ENCODE measurements at places on chromosomes 5 and 9. TPM values are rescaled to one million over a fixed set of nuclear protein-coding genes. Genes with fewer than 3 reads are reported as not detected.

DNA sequence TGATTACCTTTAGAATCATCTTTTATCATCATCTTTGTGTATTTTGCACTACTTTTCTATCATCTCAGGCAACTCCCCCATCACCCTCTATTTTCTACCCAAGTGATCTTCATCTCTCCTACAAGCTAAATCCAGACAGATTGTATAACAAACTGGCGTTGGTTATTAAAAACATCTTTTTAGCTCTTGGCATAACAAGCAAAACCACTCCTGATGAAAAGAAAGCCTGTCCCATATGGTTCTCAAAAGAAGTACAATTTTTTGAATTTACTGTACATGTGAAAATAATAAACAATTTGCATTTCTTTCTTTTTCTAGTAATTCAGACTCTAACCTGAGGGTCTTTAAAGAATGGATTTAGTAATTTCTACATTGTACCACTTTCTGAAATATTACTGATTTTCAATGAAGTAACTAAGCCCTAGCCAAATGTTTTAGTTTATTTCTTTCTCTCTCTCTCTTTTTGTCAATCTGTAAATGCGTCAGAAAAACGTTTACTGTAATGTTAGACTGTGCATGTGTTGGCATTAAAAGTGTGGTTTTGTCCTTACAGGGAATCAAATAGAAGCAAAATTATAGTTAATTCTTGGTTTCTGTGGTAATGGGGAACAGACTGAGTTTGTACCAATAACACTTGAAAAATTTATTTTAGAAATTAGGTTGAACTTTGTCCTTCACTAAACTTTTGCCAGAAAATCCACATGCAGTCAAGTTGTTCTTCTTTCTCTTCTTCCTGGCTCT lies 52.5 kb upstream of the RPS23 start:
- no peaks in the 10 kb centered on the region for H3K36me3 ChIP-seq
- no peak for DNase-seq
- H3K4me3 ChIP-seq, result no peak overlapping the region
- H3K27ac ChIP-seq, result no peak overlapping the region
- H3K27me3 ChIP-seq, result no peaks in the 10 kb centered on the region

- H3K27ac ChIP-seq, result no peak overlapping the region
- DNase-seq, result no peak
- H3K4me3 ChIP-seq, result no peak overlapping the region
- H3K4me1 ChIP-seq, result no peaks in the 10 kb centered on the region
- H3K27me3 ChIP-seq, result no peaks in the 10 kb centered on the region
- no peaks in the 10 kb centered on the region for H3K36me3 ChIP-seq
Measured at GRCh38 chr9:76927540-76928240, 21.8 kb upstream of the PRUNE2 start.

DNA sequence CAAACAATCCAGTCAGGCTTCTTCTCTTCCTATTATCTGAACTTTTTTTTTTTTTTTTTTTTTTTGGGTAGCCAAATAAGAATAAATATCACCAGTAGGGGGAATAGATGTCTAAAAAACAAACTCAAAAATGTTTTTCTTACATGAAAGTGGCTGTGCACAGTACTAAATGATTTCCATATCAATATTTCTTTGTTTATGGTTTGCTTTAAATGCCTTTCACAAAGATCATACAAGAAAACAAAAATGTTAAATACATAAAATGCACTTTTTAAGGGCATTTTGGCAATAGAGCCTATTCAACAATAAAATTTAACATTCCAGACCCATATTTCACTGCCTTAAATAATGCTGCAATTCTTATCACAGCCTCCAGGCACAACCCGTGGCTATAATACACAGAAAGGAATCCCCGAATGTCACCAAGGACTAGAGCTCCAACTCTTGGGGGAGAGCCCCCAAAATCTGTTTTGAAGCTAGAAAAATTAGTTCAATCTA lies 91.1 kb upstream of the TBCA start:
- DNase-seq, result no peak
- no peak overlapping the region for H3K27ac ChIP-seq
- H3K4me3 ChIP-seq, result no peak overlapping the region
- H3K36me3 ChIP-seq, result no peaks in the 10 kb centered on the region
- H3K4me1 ChIP-seq, result no peaks in the 10 kb centered on the region

DNA sequence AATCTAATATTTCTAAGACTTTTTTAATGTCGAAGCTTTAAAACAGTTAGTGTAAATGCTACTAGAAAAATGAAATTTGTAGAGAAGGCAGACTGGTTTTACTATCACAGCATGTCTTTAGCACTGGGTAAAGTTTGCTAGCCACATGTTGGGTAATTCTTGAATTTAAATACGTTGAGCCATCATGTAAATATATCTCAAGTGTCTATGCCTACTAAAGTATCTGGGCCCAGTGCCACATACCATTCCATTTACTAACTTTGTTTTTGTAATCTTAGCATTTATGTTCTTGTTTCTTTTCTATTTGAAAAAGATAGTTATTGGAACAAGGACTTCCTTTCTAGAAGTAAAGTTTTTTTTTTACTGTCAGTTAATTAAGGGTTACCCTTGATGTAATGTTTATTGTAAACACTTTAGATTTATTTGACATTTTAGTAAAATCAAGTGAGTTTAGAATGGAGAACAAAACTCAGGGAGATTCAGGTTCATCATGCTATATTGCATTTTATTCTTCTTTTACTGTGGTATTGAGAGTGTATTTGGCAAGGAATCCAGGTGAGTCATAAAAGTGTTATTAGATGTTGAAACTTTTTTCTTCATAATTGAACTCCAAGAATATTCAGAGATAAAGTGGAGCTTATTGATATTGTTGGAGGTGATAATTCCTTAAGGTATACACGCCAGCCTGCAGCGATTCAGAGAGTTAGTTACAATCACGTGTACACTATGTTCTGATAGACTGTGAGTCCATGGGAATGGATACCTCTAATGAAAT lies 182.4 kb downstream of the CCDC171 start:
- DNase-seq, result no peak
- no peaks in the 10 kb centered on the region for H3K27me3 ChIP-seq
- no peak overlapping the region for H3K27ac ChIP-seq

- DNase-seq, result no peak
- H3K27me3 ChIP-seq, result peaks cover 100% of the 10 kb centered on the region
- H3K36me3 ChIP-seq, result no peaks in the 10 kb centered on the region
Measured at GRCh38 chr9:124006448-124007361, 4.9 kb upstream of the LHX2 start.

- no peaks in the 10 kb centered on the region for H3K36me3 ChIP-seq
- H3K4me3 ChIP-seq, result no peak overlapping the region
- peaks cover 7% of the 10 kb centered on the region for H3K4me1 ChIP-seq
- no peak for DNase-seq
- no peak overlapping the region for H3K27ac ChIP-seq
Measured at GRCh38 chr5:149110406-149110805, 30.9 kb upstream of the ABLIM3 start.

DNA sequence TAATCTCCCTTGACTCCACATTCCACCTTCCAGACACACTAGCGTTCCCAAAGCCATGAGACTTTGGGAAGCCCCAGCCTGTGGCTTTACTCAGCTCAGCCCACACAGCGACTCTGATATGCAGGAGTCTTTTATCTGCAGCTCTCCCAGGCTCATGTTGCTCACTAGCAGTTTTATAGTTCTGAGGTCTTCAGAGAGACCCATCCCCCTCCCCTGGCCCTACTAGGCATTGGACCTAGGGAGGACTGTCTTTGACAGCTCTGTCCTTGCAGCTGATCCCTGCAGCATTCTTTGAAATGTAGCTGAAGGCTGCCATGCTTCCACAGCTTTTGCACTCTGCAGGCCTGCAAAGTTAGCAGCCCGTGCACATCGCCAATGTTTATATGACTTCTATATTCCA lies 19.9 kb upstream of the CYLC2 start:
- H3K36me3 ChIP-seq, result no peaks in the 10 kb centered on the region
- H3K4me3 ChIP-seq, result no peak overlapping the region
- H3K27ac ChIP-seq, result no peak overlapping the region
- no peak for DNase-seq
- H3K4me1 ChIP-seq, result no peaks in the 10 kb centered on the region

DNA sequence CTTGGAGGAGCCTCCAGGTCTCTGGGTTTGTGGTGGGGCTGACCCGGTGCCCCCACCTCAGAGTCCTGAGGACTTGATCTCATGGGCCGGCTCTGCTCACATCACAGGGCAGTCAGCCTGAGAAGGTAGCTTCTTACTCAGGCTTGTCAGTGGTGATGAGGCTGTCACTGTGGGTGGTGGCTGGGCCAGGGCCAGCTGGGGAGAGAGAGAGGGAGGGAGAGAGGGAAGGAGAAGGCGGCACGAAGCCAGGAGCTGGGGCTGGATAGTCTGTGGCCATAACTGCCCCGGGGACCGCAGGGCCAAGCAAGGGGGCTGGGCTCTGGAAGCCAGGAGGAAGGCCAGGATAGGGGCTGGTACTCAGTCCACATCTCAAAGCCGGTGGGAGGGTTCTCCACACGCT lies 6.5 kb downstream of the NTNG2 start:
- H3K27me3 ChIP-seq, result peaks cover 48% of the 10 kb centered on the region
- H3K4me3 ChIP-seq, result no peak overlapping the region
- H3K27ac ChIP-seq, result no peak overlapping the region
- no peak for DNase-seq

DNA sequence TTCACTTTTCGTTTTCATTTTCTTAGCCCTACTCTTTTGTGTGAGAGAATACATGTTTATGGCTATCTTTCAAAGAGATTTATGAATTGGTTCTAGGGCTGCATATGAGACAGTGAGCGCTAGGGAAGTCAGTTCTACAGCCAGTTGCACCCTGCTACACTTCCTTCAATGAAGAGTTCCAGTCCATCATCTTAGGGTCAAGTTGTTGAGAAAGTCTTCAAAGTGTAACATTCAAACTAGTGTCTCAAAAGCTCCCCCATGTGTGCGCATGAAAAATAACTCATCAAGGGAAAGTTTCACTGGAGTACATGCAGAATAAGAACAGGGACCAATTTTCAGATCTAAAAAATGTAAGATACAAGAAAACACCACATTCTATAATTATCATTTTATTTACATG lies 317.2 kb downstream of the DEPDC1B start:
- no peak for DNase-seq
- H3K27ac ChIP-seq, result no peak overlapping the region
- no peaks in the 10 kb centered on the region for H3K36me3 ChIP-seq
- no peak overlapping the region for H3K4me3 ChIP-seq
- H3K4me1 ChIP-seq, result no peaks in the 10 kb centered on the region

- H3K36me3 ChIP-seq, result no peaks in the 10 kb centered on the region
- H3K27ac ChIP-seq, result no peak overlapping the region
- no peak overlapping the region for H3K4me3 ChIP-seq
- peaks cover 28% of the 10 kb centered on the region for H3K4me1 ChIP-seq
Measured at GRCh38 chr9:112382501-112383364, 2.8 kb downstream of the HSDL2 start.

DNA sequence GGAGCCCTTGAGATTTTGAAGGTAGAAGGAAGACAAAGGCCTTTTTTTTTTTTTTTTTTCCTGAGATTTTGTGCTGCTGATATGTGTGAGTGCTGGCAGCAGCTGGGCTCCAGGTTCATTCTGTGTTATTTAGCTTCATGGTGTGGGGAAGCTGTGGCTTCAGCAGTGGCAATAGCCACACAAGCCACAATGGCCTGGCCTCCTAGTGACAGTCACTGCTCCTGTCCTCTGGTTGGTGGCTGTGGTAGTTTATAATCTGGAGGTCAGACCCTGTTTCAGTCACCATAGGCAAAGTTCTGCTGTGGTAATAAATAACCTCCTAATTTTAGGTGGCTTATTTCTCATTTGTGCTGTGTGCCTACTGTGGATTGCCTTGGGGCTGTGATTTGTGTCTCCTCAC lies 28.2 kb upstream of the GPR151 start:
- no peak overlapping the region for H3K4me3 ChIP-seq
- no peaks in the 10 kb centered on the region for H3K27me3 ChIP-seq
- no peak for DNase-seq

GRCh38 chr5:172740428-172741205 lies 30.4 kb downstream of the DUSP1 start:
- peak overlapping the region; percentile 91 for H3K27ac ChIP-seq
- H3K27me3 ChIP-seq, result no peaks in the 10 kb centered on the region
- no peaks in the 10 kb centered on the region for H3K36me3 ChIP-seq

DNA sequence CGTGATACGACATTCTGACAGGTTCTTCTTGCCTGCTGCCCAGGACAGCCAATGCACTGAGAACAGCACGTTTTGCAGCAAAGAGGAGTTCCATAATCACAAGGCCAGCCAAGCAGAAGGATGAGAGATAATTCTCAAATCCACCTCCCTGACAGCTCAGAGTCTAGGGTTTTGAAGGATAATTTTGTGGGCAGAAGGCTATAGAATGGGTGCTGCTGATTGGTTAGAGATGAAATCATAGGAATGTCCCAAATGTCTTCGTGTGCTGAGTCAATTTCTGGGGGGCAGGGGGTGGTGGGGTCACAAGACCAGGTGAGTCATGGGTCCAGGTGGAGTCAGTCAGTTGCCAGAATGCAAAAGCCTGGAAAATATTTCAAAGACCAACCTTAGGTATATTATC lies 175.5 kb upstream of the SLC30A5 start:
- DNase-seq, result no peak
- H3K36me3 ChIP-seq, result no peaks in the 10 kb centered on the region
- H3K4me1 ChIP-seq, result no peaks in the 10 kb centered on the region
- H3K27ac ChIP-seq, result no peak overlapping the region

GRCh38 chr5:132662925-132663770 lies 5.2 kb downstream of the IL13 start:
- no peak overlapping the region for H3K4me3 ChIP-seq
- DNase-seq, result no peak
- H3K4me1 ChIP-seq, result peaks cover 3% of the 10 kb centered on the region
- H3K27ac ChIP-seq, result no peak overlapping the region
- H3K36me3 ChIP-seq, result no peaks in the 10 kb centered on the region

GRCh38 chr5:148760945-148761638 lies 65.3 kb upstream of the ADRB2 start:
- H3K27me3 ChIP-seq, result no peaks in the 10 kb centered on the region
- no peak overlapping the region for H3K27ac ChIP-seq
- no peak overlapping the region for H3K4me3 ChIP-seq

The SLC6A7 gene
- not detected for total RNA-seq

The CCDC171 gene
- 3.0 TPM for total RNA-seq

The GARIN3 gene
- not detected for total RNA-seq

The PLPP1 gene
- total RNA-seq, result 56.1 TPM

The SPINK13 gene
- not detected for total RNA-seq
